ENCODE measurements at places on chromosomes 2 and 18.

GRCh38 chr2:10415048-10415447, 33.1 kb downstream of the ODC1 start:
- no peak for DNase-seq

DNA sequence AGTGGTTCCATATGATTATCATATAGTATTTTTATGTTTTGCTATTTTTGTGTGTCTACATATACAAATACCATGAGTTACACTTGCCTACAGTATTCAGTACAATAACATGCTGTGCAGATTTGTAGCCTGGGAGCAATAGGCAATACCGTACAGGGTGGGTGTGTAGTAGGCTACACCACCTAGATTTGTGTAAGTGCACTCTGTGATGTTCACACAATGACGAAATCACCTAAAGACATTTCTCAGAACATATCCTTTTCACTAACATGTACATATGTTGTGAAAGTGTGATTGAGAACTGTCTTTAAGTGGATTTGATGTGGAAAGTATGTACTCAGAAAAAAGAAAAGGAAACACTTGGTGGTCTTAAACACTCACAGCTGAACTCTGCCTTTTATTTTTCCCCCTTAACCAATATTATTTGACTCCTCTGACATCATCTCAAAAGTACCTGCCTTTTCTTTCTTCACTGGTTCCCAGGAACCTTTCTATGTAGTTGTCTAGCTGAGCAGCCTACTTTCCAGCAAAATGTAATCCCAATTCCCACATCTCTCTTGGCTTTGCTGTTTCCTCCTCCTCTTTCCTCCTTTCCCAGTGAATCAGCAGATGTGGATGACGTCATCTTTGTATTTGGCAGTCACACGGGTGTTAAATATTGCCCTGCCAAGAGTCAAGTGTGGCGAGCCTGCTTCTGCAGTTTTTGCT, 47.7 kb downstream of the OSBPL6 start:
- DNase-seq = no peak

GRCh38 chr2:66794070-66794469, 359.1 kb downstream of the MEIS1 start:
- no peak for DNase-seq

GRCh38 chr2:26687328-26687727, 5.2 kb upstream of the KCNK3 start:
- DNase-seq = no peak

- no peak for DNase-seq
Measured at GRCh38 chr2:16828828-16829160, 163.2 kb upstream of the CYRIA start.
